ENCODE measurements at places on chromosomes 4 and X.

DNA sequence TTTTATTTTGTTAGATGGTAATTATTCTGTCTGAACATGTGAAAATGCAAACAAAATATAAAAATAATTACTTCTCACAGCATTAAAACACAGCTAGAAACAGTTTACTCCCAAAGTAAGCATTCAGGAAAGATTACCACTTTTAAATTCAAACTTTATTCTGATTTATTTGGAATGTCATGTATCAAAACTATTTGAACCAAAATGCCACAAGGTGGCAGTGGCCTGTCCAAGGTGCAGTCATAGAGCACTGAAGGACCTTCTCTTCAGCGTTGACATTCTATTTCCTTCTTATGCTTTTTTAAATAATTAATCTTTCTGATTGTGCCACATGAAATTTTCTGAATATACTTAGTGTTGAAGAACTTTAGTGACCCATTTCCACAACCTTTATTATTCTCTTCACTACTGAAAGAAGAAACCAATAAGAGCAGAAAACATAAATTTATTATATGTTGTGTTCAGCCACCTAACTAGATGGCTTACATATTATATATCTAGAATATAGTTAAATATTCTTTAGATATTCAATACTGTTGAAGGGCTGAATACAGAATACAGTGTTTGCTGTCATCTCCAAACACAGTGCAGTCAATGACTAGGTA lies 283.6 kb downstream of the CFAP299 start:
- no peak for DNase-seq

- DNase-seq = no peak
Observed at GRCh38 chr4:102141842-102142241, 203.4 kb downstream of the SLC39A8 start.

GRCh38 chr4:28508636-28509035 lies 1648.0 kb downstream of the STIM2 start:
- no peak for DNase-seq

GRCh38 chr4:83605744-83606172 lies 69.8 kb downstream of the GPAT3 start:
- DNase-seq = no peak

DNA sequence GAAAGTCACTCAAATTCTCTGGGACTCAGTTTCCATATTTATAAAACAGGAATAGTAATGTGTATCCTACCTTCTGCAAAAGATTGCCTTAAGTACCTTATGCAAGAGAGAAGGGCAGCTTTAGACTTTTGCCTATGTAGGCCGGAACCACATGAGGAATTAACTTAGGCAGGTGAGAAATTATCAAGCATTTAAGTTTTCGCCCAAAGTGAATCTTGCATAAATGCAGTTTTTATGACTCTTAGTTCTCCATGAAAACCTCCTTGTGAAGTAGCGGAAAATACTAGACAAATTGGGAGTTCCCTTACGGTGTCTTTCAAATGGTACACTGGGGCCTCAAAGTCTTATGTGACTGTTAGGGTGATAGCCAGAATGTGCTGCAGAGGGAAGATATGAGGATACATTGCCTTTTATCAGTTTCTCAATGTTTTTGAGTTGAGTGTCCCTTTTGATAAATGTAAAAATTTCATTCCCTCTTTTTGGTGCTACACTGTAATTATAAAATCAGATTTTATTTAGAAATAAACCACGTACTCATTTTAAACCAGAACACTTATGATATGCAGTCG lies 2.6 kb downstream of the SH2D1A start:
- DNase-seq = no peak
